ENCODE measurements at places on chromosomes 2 and 18. TPM values are rescaled to one million over a fixed set of nuclear protein-coding genes. Genes with fewer than 3 reads are reported as not detected.

Gene DUSP19
- 2.5 TPM for total RNA-seq

Gene BOLA3
- 238 TPM for total RNA-seq

Gene RBM45
- total RNA-seq, result 21.1 TPM

Gene NEURL3
- total RNA-seq, result 0.45 TPM

Gene GAL3ST2
- total RNA-seq, result not detected

Gene FAM237A
- total RNA-seq, result not detected

Gene AFF3
- 1.9 TPM for total RNA-seq

Gene SERPINB12
- not detected for total RNA-seq

Gene CCBE1
- 6.5 TPM for total RNA-seq

Gene LHCGR
- total RNA-seq, result not detected

Measured in A172 (cell line).